ENCODE measurements at places on chromosomes 2 and 18. TPM values are rescaled to one million over a fixed set of nuclear protein-coding genes. Genes with fewer than 3 reads are reported as not detected.

RFX8 gene
- total RNA-seq: not detected

GPR75 gene
- total RNA-seq: 4.2 TPM

NBEAL1 gene
- total RNA-seq: 39.9 TPM

ACVR1C gene
- 2.1 TPM for total RNA-seq

CYRIA gene
- total RNA-seq: 0.20 TPM

SLC30A3 gene
- 4.3 TPM for total RNA-seq

SLC14A1 gene
- total RNA-seq: not detected

TTN gene
- 11.0 TPM for total RNA-seq

MFSD2B gene
- 0.48 TPM for total RNA-seq

STON1 gene
- 1.8 TPM for total RNA-seq

NR4A2 gene
- total RNA-seq: 0.97 TPM

NFU1 gene
- total RNA-seq: 85.3 TPM

GYPC gene
- total RNA-seq: not detected

ANO7 gene
- 4.1 TPM for total RNA-seq

SATB2 gene
- total RNA-seq: 1.2 TPM

Measured in Caco-2 (cell line).